Fibroblast of skin of scalp (primary cell): ENCODE measurements at places on chromosomes 6 and 20.

- DNase-seq: no peak
These were observed 151.8 kb upstream of the PRND start for GRCh38 chr20:4569865-4570264.

GRCh38 chr20:24765316-24766142 lies 183.5 kb upstream of the CST7 start:
- DNase-seq: no peak

GRCh38 chr20:12581644-12582289 lies 427.0 kb upstream of the SPTLC3 start:
- DNase-seq: no peak

- DNase-seq: no peak
These were observed 318.4 kb upstream of the SYNCRIP start for GRCh38 chr6:85961125-85961524.

DNA sequence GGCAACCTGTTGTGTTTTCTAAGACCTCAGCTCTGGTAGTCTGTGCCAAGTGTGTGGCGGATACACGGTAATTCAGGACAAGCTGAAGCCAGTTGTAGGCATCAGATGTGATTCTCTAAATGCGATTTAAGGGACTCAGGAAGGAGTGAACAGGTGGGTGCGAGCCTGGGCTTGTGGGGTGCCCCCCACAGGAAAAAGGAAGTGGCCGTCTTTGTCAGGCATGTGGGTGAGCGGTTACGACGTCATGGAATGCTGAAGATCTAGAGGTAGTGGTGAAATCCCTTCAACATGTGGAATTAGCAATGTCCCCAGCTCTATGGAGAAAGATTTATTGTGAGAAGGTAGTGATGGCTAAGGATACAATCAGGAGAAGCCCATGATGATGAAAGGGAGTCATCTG lies 95.1 kb upstream of the EXOC2 start:
- DNase-seq: no peak

DNA sequence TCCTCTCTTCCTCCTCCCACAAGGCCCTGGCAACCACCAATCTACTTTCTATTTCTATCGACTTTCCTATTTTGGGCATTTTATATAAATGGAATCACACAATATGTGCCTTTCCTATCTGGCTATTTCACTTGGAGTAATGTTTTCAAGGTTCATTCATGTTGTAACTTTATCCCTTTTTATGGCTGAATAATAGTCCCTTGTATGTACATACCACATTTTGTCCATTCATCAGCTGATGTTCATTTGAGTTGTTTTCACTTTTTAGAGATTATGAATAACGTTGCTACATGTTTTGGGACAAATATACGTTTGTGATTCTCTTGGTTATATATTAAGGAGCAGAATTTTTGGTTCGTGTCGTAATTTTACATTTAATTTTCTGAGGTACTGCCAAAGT lies 33.9 kb downstream of the SCGN start:
- no peak for DNase-seq

DNA sequence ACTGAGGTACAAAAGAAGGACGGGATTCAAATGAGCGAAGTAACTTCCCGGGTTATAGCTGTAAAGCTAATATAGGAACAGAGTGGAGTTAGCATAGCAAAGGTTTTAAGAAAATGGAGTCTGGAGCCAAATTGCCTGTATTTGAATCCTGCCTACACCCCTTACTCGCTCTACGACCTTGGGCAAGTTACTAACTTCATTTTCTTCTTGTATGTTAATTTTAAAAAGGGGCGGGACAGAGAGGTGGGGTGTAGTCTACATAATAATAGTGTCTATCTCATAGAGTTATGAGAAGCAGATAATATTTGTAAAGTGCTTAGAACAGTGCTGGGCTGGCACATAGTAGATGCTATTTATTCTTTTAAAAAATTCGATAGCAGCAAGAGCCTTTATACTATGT lies 705 bp downstream of the ZSCAN23 start:
- no peak for DNase-seq

DNA sequence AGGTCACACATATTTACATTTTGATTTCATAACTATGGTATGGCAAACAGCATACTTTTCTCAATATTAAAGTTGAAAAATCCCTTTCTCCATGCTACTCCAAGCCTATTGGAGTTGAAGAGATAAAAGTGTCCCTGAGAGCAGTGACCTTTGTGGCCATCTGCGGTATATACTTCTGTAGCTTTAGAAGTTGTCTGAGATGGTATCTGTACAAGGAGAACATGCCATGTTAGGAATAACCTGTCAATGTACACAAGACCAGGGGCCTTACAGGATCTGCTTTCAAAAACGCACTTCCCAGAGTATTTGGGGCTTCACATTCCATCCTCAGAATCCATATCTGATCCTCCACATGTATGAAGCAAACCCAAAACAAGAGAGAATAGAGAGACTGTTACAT lies 226.7 kb downstream of the MEI4 start:
- no peak for DNase-seq

DNA sequence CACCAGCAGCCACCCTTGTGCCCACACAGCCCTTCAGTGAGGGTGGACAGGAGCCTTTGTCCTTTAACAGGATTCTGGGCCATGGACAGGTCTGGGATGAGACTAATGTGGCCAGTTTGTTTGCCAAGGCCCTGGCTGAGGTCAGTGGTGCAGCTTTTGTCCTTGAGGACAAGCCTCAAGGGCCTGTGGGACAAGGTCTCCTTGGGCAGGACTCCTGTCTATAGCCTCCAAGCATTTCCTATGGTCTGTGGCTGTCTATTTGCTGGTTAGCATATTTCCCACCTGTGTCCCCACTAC lies 44.1 kb downstream of the SUN5 start:
- no peak for DNase-seq

GRCh38 chr6:168293636-168294530 lies 25.7 kb downstream of the DACT2 start:
- DNase-seq: no peak

DNA sequence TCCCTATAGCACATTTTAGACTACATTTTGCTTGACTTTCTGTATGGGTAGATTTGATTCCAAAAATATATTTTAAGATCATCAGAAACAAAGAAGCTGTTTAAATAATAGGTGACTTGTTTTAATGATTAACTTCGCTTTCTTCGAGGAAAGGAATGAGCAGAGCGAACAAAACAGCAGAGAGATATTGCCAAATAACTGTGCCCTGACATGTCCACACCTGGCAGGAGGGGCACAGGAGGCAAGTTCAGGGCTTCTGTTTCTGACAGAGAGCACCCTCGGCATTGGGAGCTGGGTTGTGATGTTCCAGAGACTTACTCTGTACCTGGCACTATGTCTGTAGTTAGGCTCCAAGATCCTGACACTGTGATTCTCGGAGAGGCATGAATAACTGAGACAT lies 155.7 kb upstream of the SASH1 start:
- no peak for DNase-seq

- DNase-seq: peak; percentile 45
These were observed 4.4 kb upstream of the IBTK start for GRCh38 chr6:82251942-82252341.

DNA sequence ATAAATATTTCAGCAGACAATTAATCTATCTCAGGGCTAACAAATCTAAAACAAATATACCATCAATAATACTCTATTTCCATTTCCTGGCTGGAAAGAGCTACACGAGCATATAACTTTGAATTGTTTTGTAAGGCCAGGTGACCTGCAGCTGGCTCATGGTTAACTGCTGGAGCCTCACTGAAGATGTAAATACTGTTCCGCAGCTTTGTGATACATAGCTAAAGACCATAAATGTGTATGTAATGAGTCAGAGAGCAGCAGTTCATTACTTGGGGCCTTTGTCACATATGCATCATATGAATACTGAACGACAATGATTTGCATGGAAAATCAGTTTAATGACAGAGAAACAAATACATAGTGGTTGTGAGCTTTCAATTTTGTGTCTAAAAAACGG lies 109.4 kb upstream of the CCN2 start:
- peak; percentile 84 for DNase-seq

GRCh38 chr6:21051777-21052176 lies 517.5 kb downstream of the CDKAL1 start:
- no peak for DNase-seq

- no peak for DNase-seq
These were observed 13.9 kb downstream of the PI16 start for GRCh38 chr6:36968266-36968977.

- no peak for DNase-seq
These were observed 538.0 kb downstream of the UTRN start for GRCh38 chr6:144823131-144823530.

DNA sequence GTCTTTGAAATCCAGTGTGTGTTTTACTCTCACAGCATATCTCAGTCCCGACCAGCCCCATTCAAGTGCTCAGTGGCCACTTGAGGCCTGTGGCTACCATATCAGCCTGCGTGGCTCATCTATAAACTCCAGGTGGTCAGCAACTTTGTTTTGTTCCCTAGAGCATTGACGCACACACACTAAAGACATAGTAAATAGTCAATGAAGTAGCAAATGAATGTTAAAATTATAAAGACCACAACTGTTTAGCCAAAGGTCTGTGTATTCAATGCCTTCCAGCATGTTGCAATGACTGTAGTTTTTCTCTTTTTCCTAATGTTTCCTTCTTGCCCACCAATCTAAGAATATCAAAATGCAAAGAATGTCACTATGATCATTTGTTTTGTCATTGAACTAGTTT lies 238.2 kb upstream of the ZNF217 start:
- no peak for DNase-seq

- DNase-seq: no peak
These were observed 3.4 kb downstream of the THEMIS start for GRCh38 chr6:127897484-127897883.

- DNase-seq: no peak
These were observed 453.3 kb upstream of the NRSN1 start for GRCh38 chr6:23672737-23673136.

GRCh38 chr6:36129941-36130666 lies at the start of gene MAPK13:
TSS of gene MAPK13 (plus strand) at chr6:36130513. CDS start at chr6:36130583, 70 bp downstream.
- DNase-seq: no peak

DNA sequence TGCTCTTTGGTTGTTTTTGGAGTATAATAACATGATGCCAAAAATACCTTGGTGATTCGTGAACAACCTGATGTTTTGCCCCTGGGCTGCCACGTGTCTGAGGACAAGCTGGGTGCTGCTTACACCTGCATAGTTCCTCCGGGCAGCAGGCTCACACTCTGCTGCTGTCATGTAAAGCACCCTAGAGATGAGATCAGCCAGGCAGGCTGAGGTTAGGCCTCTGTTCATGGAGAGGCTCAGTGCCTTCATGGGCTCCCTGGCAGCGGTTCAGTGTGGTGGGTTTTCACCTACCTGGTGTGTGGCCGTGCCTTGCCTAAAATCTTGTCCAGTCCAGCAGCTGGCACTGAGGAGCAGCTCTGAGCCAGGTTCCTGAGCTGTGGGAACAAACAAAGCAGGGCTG lies 60.1 kb upstream of the TAGAP start:
- no peak for DNase-seq

GRCh38 chr20:18907353-18907752 lies 93.8 kb downstream of the SCP2D1 start:
- no peak for DNase-seq

DNA sequence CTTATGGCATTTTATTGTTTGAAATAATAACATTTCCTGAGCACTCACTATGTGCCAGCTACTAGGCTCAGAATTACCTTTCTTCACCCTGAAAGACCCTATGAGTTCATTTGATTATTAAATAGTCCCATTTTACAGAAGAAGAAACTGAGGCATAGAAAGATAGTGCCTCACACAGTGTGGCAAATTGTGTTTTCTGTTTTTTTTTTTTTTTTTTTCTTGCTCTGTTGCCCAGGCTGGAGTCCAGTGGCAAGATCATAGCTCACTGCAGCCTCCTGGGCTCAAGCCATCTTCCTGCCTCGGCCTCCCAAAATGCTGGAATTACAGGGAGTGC lies 59.7 kb upstream of the PTPN1 start:
- no peak for DNase-seq

- DNase-seq: peak; percentile 77
These were observed 34.2 kb downstream of the DTNBP1 start for GRCh38 chr6:15628499-15629131.

GRCh38 chr20:58433759-58434158 lies 44.7 kb downstream of the VAPB start:
- peak; percentile 68 for DNase-seq

GRCh38 chr6:2810092-2810671 lies 31.5 kb downstream of the SERPINB1 start:
- DNase-seq: no peak

GRCh38 chr20:46255440-46256104 lies 52.7 kb downstream of the CDH22 start:
- peak; percentile 6 for DNase-seq

GRCh38 chr6:119347466-119348095 lies 2.0 kb downstream of the MAN1A1 start:
- DNase-seq: no peak

- peak; percentile 31 for DNase-seq
These were observed 15.9 kb upstream of the ITPR3 start for GRCh38 chr6:33604941-33605854.
